ENCODE measurements at places on chromosomes 3 and 15.

DNA sequence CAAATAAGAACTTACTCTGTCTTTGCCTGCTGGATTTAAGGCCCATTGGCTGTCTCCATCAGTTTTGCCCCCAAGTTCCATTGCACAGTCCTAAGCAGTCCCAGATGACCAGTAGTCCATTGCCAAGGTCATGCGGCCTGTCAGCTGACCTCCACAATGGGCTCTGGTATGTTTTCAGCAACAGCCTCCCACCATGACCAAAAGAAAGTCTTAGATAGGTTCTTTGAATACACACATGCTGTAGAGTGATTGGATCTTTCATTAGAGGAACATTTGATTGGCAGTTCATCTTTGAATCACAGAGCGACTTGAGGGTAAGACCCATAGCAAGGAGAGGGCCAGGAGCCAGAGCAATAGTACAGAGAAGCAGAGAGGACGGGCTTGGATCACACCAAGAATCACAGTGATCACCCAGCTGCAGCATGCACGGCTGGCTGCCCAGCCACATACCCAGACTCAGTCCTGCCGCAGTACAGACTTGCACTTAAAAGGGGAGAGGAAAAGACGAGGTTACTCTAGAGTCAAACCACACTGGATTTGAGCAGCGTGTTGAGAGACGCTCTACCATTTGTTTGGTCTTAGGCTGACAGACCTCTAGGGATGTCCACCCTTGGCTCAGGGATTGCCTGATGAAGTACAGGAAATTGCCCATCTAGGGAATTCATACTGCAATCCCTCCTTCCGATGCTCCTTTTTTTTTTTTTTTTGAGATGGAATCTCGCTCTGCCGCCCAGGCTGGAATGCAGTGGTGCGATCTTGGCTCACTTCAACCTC lies 50.4 kb downstream of the APH1B start:
- no peak for DNase-seq

GRCh38 chr15:47924381-47924780 lies 196.4 kb upstream of the SLC24A5 start:
- no peak for DNase-seq

DNA sequence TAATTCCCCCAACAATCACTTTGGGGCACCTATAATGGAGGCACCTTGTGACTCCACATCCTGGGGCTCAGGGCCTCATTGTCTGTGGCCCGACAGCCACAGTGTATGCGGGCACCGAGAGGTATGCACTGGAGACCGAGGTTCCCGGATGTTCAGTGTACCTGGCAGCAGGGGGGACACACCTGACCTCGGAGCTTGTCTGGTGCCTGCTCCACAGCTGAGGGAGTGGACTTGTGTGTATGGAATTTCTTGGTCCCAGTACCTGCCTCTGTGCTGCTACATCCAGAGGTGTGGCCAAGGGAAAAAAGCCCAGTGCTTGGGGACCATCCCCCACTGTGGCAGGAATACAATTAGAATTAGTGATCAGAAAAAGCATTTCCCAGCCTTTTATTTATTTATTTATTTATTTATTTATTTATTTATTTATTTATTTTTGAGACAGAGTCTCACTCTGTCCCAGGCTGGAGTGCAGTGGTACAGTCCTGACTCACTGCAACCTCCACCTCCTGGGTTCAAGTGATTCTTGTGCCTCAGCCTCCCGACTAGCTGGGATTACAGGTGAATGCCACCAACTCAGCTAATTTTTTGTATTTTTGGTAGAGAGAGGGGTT lies 8.8 kb upstream of the AEN start:
- no peak for DNase-seq

DNA sequence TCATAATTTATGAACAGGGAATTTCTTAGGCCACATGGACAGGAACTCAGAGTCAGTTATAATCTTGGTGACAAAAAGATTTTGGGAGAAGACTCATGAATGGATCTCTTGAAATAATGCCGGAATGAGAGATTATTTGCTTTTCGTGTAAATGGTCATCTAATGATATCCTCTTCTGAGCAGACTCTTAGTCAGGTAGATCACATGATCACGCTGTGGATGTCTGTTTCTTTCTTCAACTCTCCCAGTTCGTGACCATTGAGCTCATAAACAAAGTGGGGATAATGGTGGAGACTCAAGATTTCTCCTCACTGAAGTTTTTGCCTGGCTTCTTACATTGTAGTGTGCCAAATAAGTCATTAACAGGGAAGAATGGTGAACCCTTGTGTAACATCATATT lies 133.1 kb upstream of the CBLB start:
- DNase-seq: no peak

DNA sequence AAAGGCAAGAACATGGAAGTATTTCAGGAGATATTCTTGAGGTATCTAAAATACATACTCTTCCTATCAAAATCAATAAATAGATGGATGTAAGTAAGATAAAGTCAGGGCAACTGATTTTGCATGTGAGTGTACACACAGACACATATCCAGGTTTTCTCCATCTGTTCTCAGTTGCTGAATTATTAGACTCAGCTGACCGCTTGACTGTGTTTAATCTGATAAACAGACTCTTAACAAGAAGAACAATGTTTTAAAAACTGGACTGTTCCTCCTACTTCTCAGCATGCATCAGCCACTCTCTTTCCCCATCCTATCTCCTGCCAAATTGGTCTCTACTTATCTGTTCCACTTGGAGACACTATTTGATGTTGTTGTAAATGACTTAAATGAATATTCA lies 73.5 kb downstream of the GOLGA8G start:
- DNase-seq: no peak

DNA sequence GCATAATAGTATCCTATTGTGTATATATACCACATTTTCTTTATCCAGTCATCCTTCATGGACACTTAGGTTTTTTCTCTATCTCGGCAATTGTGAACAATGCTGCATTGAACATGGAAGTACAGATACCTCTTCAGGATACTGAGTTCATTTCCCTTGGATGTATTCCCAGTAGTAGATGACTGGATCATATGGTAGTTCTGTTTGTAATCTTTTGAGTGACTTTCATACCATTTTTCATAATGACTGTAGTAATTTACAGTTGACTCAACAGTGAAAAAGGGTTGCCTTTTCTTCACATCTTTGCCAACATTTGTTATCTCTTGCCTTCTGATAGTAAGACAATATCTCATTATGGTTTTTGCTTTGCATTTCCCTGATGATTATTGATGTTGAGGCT lies 21.8 kb downstream of the MYH15 start:
- no peak for DNase-seq

DNA sequence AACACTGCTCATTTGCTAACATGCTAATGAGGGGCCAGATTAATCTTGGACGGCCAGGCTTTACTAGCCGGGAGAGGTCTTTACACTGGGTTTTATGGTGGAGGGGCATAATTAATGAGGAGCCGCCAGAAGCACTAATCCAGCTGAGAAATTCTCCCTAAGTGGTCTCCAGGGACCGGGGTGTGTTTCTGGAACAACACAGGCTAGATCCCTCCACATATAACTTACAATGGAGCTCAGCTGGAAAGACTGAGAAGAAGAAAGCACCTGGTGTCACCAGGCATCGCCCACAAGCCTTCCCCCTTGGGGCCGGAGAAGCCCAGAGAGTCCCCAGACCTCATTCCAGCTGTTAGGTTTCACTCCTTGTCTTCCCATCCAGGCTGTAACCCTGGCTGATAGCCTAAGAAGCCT lies 127.5 kb downstream of the MEGF11 start:
- DNase-seq: no peak

DNA sequence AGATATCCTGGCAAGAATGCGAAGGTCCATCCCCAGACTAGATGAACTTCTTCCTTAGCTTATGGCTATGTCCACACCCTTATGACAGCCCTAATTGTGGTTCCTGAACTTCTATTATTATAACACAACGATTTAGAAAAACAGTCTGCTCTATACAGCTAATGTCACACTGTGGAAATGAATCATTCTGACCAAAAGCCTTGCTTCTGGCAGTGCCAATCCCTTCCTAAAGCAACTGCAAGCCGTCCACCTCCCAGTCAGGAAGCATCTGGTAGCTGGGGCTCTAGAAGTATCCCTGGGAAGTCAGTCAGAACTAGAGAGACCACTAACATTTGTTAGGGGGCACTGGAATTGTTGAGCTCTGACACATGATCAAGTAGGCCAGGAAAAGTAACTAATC lies 45.0 kb downstream of the MYO5A start:
- no peak for DNase-seq

DNA sequence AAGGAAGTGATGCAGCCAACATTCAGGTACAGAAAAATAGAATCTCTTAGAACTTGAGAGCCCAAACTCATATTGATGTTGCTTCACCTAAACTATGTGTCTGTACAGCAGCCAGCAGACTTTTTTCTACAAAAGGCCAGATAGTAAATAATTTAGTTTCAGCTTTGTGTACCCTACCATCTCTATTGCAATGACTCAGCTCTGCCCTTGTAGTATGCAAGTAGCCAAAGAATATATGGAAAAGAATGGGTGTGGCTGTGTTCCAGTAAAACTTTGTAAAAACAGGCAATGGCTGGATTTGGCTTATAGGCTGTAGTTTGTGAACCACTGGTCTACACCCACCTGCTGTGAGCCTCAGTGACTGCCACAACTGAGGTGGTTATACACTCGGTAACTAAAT lies 392.5 kb upstream of the RARB start:
- no peak for DNase-seq

DNA sequence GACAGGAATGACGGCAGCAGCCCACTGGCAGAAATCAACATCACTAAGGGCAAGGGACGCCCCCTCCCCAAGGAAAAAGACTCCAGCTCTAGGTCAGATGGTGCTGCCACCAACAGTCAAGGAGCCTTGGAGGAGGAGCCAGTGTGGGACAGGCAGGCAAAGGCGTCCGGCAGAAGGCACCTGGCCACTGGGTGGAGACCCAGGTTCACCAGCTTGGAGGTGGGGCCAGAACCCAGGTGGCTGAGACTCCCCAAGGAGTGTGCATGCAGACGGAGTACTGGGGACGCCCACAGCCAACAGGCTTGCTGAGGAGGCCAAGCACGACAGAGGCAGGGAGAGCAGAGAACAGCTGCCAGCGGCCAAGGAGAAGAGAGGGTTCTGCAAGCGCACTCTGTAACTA lies 35.2 kb downstream of the PTPN23 start:
- no peak for DNase-seq

GRCh38 chr3:42184651-42185443 lies 81.1 kb downstream of the CCK start:
- no peak for DNase-seq

DNA sequence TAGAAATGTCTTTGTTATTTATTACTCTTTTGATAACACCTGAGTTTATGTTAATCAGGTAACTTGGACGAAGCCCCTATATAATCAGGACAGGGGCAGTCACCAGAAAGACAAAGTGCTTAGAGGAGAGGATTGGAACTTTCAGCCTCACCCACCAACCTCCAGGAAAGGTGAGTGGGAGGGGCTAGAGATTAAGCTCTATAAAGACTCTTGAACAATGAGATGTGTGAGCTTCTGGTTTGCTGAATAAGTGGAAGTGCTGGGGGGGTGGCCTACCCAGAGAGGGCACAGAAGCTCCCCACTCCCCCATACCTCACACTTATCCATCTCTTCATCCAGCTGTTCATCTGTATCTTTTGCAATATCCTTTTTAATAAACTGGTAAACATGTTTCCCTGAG lies 73.9 kb downstream of the TTBK2 start:
- no peak for DNase-seq

DNA sequence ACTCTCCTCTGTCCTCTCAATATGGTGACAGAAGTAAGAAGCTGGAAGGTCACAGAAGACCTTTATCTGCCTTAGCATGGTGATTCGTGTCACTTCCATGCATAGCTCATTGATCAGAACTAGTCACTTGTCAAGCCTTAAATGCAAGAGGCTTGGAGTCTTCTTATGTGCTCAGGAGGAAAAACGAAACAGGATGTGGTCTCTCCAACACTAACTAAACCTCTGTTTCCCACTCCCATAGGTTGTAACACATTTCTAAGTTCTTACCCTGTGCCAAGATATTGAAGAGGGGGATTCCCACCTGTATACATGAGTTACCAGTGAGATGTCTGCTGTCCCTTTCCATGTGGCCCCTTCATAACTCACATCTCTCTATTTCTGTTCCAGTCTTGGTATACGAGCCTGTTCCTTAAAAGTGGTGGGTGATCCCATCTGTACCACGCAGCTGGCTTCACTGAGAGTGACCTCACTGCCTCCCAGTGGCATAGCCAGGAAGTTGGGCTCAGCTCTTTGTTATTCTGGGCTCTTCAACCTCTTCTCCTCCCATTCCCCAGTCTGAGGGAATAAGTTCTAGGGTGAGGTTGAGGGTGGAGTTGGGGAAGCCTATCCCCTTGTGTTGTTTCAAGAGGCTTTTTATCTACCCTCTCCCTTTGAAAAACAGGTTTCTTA lies 203.2 kb upstream of the PPP2R3A start:
- DNase-seq: no peak

DNA sequence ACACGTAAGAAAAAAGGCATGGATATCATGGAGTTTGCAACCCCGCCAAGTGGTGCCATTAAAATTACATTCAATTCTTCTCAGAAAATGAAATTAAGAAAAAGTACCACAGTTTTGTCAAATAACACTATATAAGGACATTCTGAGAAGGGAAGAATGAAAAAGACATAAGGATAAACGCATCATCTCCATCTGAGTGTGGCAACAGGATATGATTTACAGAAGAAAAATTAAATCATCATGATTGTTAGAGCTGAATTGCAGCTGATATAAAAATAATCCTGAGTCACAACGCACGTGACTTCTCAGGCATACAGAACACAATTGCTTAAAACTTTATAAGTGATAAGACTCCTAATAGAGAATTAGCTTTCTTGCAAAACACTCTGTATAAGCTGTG lies 133.8 kb downstream of the GREM1 start:
- no peak for DNase-seq

DNA sequence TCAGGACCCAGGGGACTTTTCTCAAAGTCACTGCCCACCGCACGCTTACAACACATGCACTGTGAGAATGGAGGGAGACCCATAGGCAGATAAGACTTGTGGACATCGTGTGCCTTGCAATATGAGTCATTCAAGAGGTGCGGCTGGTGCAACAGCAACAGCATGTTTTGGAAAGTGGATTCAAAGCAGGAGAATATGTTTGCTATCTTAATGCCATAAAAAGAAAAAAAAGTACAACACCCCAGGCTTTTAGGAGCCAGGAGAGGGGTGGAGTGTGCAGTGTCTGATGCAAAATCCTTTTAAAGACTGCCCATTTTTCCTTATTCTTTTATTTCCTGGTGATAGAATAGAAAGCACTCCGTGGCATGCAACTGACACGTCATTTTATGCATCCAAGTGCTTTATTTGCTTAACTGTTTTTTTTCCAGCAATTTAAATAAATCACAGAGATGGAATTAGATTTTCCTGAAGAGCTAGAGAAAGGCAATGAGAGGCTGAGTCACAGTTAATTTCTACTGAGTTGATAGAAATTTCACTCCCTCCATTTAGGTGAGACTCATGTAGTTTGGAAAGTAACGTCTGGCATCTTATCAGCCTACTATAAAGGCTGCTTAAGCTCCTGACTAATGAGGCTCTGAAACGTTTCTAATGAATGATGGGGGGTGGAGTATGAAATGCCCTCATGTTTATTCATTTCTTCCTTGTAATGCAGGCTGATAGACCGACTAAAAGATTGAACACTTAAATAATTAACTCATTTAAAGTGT lies 96.4 kb downstream of the NSUN3 start:
- DNase-seq: no peak
